D721Med (cell line): ENCODE measurements at places on chromosomes 16 and 17.

DNA sequence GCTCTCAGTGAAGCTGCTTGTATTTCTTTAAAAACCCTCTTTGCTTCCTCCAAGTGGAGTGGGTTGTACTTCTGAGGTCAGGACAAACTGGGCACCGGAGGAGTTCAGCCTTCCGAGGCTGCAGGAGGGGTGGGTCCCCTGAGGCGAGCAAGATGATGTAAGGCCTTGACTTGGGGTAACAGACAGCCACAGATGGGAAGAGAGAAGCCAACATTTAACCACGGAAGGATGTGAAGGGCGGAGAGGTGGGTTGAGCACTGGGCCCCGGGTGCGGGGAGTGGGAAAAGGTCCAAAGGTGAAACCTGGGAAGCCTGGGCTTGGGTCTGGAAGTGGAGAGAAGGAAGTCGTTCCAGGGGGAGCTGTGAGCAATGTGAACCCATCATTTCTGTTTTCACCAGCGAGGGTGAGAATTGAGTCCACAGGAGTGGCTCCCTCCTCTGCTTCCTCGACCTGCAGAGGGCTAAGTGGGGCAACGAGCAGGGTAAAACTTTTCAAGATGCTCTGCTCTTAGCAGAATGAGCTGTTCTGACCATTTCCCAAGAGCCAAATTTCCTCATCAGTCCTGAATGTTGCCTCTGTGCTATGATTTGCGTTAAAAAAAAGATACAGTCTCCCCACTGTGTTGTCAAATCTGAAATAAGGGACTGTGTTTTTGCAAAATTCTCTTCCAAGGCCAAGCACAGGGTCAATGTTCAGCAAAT lies 137.7 kb upstream of the CRHR1 start:
- DNase-seq, result no peak

DNA sequence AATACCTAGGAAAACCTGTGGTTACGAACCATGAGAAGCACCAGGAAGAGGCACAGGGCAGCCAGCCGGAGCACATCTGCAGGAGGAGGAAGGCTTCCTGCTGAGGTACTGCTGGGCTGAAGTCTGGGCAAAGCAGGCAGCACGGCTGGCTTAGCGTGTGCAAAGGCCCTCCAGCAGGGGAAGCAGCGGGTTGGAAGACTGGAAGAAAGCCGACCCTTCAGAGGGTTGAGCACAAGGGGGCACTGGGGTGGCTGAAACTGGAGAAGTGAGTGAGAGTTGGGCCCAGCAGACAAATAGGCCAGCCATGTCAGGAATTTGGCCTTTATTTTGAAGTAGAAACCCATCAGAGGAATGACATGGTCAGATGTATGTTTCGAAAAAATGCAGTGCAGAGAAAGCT lies 12.1 kb upstream of the HSD3B7 start:
- no peak for DNase-seq

DNA sequence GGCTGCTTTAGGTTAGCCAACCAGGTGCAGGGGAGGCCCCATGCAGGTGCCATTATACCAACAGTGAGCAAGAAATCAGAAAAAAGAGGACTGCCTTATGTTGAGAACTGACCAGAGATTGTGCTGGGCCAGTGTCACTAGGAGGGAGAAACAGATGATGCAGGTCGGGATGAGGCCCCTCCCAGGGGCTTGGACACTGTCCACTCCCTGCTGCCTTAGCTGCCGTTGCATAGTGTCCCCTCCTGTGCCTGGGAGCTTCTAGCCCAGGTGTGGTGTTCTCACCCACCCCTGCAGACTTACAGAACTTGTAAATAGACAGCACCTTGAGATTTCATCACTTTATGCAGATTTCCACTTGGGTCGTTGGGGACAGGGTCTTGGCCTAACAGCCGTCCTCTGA lies 36.7 kb downstream of the PLD6 start:
- no peak for DNase-seq

- DNase-seq, result no peak
Measured at GRCh38 chr16:50360033-50360778, 8.6 kb downstream of the BRD7 start.

- no peak for DNase-seq
Measured at GRCh38 chr16:80664226-80664625, 123.4 kb downstream of the DYNLRB2 start.

GRCh38 chr17:73268582-73269328 lies 7.1 kb upstream of the CPSF4L start:
- no peak for DNase-seq

GRCh38 chr16:73145166-73145880 lies 97.4 kb upstream of the ZFHX3 start:
- DNase-seq, result no peak

- DNase-seq, result no peak
Measured at GRCh38 chr17:82619211-82619610, 29.0 kb downstream of the WDR45B start.

- DNase-seq, result no peak
Measured at GRCh38 chr17:51270636-51271035, 10.3 kb downstream of the UTP18 start.

DNA sequence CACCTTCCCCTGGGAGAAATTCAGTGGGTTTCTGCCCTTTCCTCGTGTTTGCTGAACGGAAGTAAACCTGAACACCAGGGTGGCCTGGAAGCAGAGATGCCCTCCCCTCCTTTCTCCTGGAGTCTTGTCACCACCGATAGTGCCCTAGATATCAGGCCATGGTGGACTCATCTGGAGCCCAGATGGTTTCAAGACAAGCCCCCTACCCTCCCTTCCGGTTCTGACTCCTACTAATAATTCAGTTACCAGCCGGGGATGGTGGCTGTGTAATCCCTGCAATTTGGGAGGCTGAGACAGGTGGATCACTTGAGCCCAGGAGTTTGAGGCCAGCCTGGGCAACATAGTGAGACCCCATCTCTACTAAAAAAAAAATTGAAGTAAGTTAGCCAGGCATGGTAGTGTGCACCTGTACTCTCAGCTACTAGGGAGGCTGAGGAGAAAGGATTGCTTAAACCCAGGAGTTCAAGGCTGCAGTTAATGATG lies 2.4 kb downstream of the ZNF469 start:
- DNase-seq, result no peak

- DNase-seq, result no peak
Measured at GRCh38 chr16:80480664-80481063, 60.1 kb upstream of the DYNLRB2 start.

DNA sequence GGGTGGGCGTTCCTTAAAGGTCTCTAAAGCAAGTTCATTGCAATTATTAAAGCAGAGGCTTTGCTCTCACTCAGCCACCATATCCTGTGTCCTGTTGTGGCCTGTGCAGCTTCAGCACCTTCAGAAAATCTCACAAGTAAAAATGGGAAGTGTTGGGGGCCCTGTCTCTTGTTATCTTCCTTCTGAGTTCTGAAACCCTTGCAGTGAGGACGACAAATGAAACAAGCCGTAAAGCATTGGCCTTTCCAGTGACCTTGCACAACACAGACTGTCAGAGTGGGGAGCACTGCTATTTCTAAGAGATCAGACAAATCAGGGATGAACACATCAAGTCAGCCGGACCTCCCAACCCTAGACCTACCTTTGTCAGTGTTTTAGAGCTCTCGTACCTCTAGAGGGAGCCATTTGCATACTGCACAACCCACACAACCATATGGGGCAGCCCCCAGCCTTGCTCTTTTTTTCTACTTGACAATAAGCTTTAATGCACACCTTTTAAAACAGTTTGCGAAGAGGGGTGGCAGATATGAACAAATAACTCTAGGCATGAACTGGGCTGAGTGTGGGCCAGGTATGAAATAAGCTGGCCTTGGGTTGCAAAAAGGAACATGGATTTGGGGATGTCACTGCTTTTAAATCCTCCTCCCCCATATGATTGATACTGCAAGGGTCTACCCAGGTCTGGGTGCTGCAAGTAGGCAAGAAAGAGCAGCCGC lies 89.8 kb downstream of the KATNIP start:
- peak; percentile 76 for DNase-seq

GRCh38 chr17:7794075-7794663 lies 39.8 kb upstream of the KDM6B start:
- DNase-seq, result no peak
